ENCODE measurements at places on chromosomes 7 and 10.

GRCh38 chr7:1296356-1296981 is 63.8 kb downstream of the UNCX start:
- DNase-seq, result no peak

GRCh38 chr7:10325395-10325794 is 648.3 kb upstream of the PHF14 start:
- DNase-seq, result no peak

- DNase-seq, result no peak
These were observed 96.9 kb upstream of the PPP2R2D start for GRCh38 chr10:131803860-131804425.

DNA sequence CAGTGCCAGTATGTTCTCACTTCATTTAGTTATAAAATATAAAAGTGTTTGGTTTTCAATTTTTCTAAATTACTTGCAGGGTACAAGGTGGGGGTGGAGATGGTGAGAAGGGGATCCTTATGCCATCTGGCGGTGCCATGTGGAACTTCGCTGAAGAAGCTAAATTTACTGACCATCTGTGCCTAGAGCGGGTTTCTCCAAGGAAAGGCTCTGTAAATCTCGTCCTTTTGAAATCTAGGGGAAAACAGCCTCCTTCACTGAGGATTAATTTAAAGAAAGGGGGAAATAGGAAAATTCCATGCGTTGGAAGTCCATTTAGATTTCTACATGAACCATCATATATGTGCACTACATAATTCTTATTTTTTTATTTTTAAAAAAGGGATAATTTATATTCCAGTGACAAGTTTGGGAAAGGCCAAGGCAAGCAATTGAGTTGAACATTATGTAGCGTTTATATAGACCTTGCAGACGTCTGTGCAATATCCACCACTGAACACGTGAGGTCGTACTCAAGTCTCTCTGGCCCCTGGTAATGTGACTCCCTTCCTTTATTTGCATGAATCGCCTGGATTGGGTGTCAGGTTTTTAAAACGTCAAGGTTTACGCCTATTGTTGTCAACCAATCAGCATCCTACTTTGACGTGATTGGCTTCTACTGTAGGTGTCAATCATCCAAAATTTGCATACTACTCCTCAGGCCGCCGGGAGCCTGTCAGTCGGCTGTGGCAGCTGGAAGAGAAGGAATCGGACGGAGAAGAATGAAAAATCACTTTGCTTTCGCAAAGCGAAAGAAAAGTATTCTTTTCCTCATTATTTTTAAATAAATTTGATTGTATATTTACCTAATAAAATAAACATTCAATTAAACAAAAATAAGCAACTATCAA is 297.1 kb upstream of the NFE2L3 start:
- peak; percentile 89 for DNase-seq

DNA sequence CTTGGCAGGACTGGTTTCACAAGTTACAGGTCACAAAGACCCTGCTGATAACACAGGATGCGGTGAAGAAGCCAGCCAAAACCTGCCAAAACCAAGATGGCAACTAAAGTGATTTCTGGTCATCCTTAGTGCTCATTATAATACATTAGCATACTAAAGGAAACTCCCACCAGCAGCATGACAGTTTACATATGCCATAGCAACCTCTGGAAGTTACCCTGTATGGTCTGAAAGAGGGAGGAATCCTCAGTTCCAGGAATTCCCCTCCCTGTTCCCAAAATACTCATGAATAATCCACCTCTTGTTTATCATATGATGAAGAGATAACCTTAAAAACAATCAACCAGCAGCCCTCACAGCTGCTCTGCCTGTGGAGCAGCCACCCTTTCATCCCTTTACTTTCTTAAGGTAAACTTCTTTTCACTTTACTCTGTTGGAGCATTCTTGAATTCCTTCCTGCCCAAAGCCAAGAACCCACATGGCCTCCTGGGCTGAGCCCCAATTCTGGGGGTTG is 21.9 kb downstream of the DPY19L1 start:
- DNase-seq, result no peak

DNA sequence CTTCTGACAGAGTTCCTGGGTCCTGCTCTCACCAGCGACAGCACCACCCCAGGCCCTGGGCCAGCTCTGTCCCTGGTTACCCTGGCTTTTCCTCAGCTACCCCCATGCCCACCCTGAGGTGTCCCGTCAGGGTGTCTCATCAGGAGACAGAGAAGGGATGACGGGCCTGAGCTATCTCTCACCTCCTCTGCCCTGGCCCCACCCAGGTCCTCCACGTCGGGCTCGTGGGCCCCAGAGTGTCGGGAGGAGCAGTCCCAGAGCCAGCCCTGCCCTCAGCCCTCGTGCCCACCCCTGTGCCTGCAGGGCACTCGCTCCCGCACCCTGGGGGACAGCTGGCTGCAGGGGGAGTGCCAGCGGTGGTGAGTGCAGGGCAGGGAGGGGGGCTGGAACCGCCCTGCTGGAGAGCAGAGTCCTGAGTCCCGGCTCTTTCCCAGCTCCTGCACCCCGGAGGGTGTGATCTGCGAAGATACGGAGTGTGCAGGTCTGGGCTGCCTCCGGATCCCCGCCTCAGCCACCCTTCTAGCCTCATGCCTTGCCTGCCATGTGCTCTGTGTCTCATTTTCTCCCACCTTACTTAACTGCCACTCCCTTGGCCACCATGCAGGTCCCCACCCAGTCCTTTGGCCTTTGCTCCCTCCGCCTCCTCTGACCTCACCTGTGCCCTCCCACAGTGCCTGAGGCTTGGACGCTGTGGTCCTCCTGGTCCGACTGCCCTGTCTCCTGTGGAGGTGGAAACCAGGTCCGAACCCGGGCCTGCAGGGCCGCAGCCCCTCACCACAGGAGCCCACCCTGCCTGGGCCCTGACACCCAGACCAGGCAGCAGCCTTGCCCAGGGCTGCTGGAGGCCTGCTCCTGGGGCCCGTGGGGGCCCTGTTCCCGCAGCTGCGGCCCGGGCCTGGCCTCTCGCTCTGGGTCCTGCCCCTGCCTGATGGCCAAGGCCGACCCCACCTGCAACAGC is 16.7 kb upstream of the ZNF862 start:
- no peak for DNase-seq

DNA sequence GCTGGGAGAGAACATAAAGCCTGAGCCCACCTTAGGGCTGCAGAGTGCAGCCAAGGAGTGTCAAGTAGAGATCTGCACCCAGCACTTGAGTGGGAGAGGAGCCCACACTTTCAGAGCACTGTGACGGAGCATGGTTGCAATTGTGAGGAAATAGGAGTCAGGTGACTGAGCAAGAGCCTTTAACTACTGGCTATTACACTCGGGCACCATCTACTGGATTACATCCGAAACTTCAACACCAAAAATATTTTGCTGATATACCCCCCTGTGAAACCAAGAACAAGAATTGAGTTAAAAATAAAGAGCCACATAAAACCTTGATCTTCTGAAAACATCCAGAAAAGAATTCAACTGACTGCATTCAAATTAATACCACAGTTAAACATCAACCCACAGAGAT is 657.9 kb downstream of the NXPH1 start:
- no peak for DNase-seq

- DNase-seq, result peak; percentile 74
These were observed at the start of gene ARHGAP21 for GRCh38 chr10:24723788-24724380. Gene ARHGAP21, minus strand, starts transcription at chr10:24723887. Its CDS starts 1,988 bp downstream, at chr10:24721899.

- DNase-seq, result no peak
These were observed 51.9 kb upstream of the TCERG1L start for GRCh38 chr10:131363416-131363815.

- no peak for DNase-seq
These were observed 254.1 kb downstream of the KIAA1217 start for GRCh38 chr10:24462889-24463552.

- no peak for DNase-seq
These were observed 342.0 kb upstream of the PODXL start for GRCh38 chr7:131898418-131898817.

DNA sequence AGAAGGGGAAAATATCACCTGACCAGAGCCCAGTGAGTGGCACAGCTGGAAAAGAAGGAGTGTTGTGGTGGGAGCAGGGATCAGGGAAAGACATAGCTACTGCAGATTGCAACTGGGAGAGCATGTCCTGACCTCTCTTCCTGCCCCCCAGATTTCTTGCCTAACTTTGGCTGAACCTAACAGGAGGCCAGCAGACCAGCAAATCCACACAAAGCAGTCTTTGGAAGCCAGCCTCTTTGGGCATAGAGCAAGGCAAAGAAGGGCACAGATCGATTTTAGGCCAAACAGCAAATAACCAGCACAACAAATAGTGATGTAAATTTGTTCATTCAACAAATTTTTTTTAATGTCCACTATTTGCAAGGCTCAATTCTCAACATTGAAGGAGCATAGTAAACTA is 433.2 kb upstream of the GHITM start:
- DNase-seq, result no peak

GRCh38 chr7:11835260-11835659 is 3.3 kb upstream of the THSD7A start:
- peak; percentile 15 for DNase-seq

GRCh38 chr10:89245802-89246201 is 5.8 kb downstream of the LIPA start:
- DNase-seq, result no peak

Data from hematopoietic multipotent progenitor cell treated with erythropoietin and hydrocortisone succinate and interleukin-3 and kit ligand, for 6 days (in vitro differentiated cells).